ENCODE measurements at places on chromosomes 4 and X. TPM values are rescaled to one million over a fixed set of nuclear protein-coding genes. Genes with fewer than 3 reads are reported as not detected.

The LINC00632 gene
- 94.0 TPM for total RNA-seq

The CLGN gene
- total RNA-seq: 0.31 TPM

DNA sequence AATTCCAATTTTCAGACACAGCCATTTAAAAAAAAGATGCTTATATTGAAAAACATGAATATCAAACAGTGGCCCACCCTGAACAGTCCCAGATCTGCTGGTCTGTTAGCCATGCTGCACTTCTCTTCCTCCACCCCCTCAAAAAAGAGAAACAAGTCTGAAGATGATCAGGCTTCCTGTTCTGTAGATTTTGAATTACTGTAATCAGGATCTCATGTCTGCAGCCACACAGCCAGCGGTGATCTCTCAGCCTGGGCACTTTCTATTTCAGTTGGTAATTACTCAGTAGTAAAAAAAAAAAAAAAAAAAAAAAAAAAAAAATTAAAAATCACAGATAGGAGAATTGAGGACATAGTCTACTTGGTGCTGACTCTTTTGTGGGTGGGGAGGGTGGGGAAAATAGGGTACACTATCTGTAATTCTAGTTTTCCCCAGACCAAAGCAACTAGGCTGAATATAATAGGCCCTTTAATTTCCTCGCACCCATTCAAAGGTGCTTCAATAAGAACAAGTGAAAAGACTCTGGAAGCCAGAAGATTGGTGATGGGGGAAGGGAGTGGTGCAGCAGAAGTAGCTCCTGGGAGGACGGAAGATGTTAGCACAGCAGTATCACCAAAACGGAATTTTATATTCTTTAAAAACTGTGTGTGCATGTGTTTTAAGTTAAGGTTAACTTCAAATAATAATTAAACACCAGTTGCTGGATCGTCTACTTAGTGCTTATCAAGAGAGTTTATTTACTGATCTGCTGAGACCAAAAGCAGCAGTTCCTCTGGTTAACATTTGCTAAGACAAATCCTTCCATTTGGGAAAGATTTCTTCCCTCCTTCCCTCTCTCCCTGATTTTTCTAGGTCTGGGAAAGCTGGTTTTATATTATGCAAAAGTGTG lies 47.0 kb downstream of the SPRY1 start:
- DNase-seq: no peak

The EDNRA gene
- total RNA-seq: 6.9 TPM

DNA sequence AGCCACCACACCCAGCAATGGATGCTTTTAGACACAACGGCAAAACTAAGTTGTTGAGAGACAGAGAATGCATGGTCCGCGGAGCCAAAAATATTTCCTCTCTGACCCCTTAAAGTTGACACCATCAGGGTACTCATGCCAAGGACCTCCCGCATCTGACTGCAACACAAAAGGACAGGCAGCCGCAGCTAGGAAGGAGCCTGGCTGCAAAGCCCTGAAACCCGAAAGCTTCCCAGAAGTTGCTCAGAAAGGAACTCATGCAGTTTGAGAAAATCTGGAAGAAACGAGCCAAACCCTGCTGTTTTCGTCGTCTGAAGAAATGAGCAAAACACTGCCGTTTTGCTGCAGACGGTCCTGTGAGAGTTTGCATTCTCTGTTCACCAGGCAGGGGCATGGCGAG lies 16.5 kb downstream of the DHRSX start:
- no peak for DNase-seq

The S100G gene
- 0.33 TPM for total RNA-seq

- DNase-seq: no peak
Observed at GRCh38 chrX:136497556-136498052, at the start of gene HTATSF1. Gene HTATSF1, plus strand, starts transcription at chrX:136497592. Its CDS starts 93 bp downstream, at chrX:136497685.

DNA sequence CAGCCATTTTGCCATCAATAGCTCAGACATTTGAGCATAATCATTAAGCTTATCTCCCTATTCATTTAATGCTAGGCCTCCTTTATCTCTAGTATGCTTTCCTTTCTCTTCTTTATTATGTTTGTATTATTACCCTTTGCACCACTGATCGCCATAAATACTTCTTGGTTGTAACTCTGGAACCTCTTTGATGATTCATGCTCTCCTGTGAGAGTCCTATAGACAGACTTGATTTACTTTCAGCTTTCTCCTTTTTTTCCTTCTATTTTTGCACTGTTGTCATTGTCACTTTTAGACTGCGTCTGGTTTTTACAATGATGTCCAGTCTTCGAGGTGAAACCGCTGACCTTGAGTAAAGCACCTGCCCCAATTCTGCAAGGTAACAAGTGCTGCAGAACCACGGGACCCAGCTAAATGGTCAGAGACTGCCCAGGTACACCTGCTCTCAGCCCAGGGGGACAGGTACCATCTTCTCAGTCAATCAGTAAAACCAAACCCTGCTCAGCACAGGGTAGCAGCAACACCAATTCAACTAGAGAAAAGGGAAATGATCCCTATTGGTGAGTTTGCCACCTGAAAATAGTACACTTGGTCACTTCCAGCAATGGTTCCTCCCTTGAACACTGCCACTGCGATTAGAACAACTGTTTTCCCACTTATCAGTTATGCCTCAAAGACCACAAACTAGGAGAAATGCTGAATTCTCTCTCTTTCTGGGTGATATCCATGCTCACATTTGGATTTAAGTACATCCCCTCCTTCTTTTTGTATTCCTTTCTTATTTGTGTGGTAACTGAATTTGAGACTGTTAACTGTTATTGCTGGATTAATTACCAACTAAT lies 125.1 kb downstream of the MAML3 start:
- no peak for DNase-seq

DNA sequence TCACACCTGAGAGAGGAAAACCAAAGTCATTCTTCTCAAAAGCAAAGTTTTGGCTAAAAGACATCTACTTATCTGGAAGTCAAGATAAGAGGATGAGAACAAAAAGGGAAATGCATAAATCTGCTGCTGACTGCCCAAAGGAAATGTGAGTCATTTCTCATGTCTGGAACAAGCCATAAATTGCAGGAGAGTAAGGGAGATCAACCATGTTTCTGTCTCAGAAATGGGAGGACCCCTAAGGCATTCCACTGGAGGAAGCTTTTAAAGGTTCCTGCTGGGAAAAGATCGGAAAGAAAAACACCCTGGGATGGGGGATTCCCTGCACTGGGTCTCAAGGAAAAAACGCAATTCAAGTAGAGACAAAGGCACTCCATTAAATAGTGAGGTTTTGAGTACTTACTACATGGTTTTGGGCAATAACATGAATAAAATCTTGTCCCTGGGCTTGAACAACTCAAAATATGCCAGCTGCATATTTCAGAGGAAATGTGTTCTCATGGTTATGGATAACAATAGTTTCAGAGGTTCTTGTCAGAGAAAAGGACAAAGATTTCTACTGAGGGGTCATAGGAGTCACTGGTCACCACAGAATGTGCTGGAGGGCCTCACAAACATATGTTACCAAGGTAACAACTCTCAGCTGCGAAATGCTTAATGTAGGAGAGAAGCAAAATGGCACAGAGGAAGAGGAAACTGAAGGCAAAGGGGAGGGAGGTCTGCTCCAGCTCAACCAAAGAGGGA lies 19.3 kb downstream of the GPR143 start:
- no peak for DNase-seq

The CXCR3 gene
- total RNA-seq: not detected

The AMOT gene
- 4.2 TPM for total RNA-seq

GRCh38 chr4:79584352-79584751 lies 176.3 kb upstream of the GK2 start:
- DNase-seq: no peak

GRCh38 chr4:177267911-177268310 lies 41.8 kb upstream of the NEIL3 start:
- no peak for DNase-seq

DNA sequence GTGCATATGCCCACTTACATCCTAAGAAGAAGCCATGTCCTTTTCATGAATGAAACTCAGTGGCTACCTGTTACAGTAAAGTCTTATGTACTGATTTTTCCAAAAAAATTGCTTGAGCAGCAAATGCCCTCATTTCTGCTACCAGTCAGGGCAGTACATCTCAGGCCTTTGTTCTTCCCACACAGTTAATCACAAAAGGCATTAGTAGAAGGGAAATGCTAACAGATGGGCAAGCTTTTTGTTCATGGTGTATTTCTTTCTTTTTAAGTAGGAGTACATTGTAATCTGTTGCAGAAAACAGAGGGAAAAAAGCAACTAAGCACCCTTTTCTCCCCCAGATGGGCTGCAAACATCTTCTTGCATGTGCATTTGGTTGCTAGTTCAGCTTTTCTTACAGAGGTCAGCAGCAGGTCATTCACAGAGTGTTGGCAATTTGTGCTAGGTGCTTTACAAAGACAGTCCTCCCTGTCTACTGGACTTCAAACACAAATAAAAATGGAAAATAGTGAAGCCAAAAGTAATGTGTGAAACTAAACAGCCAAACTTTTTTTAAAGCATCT lies 373.4 kb downstream of the PRDM5 start:
- DNase-seq: no peak

The MAGEC2 gene
- total RNA-seq: 0.11 TPM

DNA sequence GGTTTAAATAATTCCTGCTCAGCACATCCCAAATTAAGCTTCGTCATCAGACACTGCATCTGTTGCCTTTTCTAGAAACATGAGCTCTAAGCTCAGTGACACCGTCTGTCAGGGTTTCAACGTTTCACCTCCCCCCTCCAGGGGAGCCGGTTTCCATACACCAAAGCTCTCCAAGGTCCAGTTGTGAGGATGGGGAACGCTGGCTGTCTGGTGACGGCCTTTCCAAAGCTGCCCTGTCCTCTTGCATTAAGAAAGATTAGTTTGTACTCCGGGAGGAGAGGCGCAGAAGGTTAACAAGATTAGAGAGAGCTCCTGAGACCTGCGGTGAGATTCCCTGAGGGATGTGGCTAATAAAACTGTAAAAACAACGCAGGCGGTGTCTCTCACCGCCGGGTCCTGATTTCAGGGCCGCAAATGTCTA lies 43.2 kb downstream of the ASMT start:
- no peak for DNase-seq

GRCh38 chrX:81174286-81174685 lies 27.4 kb downstream of the HMGN5 start:
- no peak for DNase-seq

GRCh38 chr4:127685292-127685691 lies 44.9 kb upstream of the SLC25A31 start:
- DNase-seq: no peak

- DNase-seq: no peak
Observed at GRCh38 chr4:44738615-44739014, 12.3 kb upstream of the GNPDA2 start.

GRCh38 chrX:71367396-71367795 lies 1.2 kb downstream of the TAF1 start:
- DNase-seq: no peak

DNA sequence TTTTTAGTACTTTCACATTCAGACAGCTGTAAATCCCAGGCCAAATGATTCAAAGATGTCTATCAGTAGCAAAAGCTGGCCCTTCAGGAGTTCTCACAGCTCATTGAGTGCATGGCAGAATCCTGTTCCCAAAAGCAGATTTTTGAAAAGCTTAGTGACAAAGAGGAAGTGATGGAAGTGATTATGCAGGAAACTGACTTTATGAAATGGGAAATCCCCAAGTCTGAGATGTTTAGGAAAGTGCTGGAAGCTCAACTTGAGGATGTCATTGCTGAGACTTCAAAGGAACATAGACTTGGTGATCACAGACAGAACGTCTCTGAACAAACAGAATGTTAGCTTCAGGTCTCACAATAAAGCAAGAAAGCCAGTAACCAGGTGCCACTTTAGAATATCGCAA lies 51.0 kb upstream of the CFAP47 start:
- no peak for DNase-seq

GRCh38 chrX:154305541-154306205 lies 10.1 kb downstream of the TKTL1 start:
- DNase-seq: no peak

The TKTL2 gene
- total RNA-seq: not detected

The GIMD1 gene
- total RNA-seq: not detected

DNA sequence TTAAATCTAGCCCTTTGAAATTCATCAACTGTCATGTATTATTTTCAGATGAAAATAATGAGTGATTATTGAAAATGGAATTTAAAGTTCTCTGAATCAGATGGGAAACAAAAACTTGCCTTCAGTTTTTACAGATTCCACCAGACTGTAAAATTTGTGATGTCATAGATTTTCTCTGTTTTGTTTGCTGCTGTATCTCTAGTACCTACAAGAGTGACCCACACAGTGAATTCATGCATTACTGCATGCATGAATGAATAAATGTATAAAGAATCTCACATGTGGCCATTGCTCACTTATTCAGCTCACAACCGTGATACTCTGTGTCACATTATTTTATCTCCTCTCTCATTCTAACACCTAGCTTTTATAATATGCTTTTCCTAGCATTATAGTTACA lies 532.2 kb upstream of the AGA start:
- no peak for DNase-seq

The CCSER1 gene
- total RNA-seq: 0.52 TPM

The VCX3A gene
- 0.11 TPM for total RNA-seq

DNA sequence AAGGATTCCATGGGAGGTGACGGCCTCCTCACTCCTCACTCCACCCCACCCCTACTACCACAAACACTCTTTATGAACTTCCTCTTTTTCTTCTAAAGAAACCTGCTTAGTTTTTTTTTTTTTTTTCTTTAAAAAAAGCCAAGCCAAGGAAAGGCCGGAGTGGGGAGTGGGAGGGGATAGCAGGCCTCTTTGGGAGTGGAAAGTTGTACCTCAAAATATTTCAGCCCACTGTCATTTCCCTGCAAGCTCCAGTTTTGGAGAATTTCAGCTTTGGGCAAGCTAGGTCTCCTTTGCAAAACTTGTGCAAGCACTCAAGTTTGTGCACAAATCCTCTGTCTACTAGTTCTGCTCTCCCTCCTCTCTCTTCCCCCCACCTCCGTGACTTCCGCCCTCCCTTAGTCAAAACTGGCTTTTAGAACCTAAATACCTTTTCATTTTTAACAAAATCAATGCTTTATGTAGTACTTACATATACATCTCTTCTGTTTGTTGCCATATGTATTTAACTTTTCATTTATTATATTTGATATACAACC lies 512 bp upstream of the ANTXR2 start:
- no peak for DNase-seq

DNA sequence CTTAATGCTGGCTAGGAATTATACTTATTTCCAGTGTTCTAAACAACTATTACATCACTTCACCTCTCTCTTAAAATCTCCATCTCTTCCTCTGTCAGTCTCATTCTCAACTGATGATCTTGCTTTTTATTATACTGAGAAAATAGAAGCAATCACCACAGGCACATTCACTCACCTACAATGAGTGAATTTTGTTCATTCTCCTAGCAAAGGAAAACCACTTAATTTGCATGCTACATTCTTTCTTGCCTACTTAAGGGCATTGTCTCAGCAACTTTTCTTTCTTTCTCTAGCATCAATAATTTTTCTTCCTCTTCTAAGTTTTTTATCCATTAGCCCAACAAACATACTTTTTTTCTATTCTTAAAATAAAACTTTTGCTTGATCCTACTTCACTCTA lies 21.1 kb upstream of the USP38 start:
- no peak for DNase-seq

DNA sequence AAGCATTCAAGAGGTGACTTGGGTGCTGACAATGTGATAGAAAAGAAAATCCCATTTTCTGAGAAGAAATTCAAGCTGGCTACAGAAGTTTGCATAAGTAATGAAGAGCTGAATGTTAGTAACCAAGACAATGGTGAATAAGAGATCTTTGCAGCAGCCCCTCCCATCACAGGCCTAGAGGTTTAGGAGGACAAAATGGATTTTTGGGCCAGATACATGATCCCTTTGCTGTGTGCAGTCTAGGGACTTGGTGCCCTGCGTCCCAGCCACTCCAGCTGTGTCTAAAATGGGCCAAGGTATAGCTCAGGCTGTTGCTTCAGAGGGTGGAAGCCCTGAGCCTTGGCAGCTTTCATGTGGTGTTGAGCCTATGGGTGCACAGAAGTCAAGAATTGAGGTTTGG lies 107.0 kb upstream of the EPHA5 start:
- no peak for DNase-seq

- DNase-seq: no peak
Observed at GRCh38 chrX:23900220-23900797, 7.4 kb downstream of the APOO start.
